Activated CD8-positive, alpha-beta memory T cell treated with anti-CD3 and anti-CD28 coated beads for 1 hour (primary cell): ENCODE measurements at places on chromosomes 12 and 14.

- DNase-seq = no peak
These were observed 36.5 kb upstream of the FGD4 start for GRCh38 chr12:32362892-32363291.

DNA sequence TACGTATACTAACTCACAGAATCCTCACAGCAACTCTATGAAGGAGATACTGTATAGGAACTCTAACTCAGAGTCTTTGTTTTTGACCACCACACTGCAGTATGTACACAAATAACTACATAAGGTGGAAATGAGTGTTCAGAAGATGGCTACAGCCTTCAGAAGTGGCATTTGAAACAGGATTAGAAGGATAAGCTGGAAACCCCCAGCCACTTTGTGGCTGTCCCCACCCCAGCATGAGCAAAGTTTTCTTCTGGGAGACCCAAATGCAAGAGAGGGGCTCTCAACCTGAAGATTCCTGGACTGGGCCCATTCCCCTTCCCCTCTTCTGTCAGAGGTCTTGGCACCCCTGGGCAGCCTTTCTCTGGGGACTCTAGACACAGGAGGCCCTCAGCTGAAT is 43.2 kb upstream of the PNMA1 start:
- no peak for DNase-seq

- DNase-seq = no peak
These were observed 55.8 kb downstream of the MBIP start for GRCh38 chr14:36264595-36264994.

GRCh38 chr14:55512421-55512820 is 67.6 kb upstream of the KTN1 start:
- DNase-seq = no peak

DNA sequence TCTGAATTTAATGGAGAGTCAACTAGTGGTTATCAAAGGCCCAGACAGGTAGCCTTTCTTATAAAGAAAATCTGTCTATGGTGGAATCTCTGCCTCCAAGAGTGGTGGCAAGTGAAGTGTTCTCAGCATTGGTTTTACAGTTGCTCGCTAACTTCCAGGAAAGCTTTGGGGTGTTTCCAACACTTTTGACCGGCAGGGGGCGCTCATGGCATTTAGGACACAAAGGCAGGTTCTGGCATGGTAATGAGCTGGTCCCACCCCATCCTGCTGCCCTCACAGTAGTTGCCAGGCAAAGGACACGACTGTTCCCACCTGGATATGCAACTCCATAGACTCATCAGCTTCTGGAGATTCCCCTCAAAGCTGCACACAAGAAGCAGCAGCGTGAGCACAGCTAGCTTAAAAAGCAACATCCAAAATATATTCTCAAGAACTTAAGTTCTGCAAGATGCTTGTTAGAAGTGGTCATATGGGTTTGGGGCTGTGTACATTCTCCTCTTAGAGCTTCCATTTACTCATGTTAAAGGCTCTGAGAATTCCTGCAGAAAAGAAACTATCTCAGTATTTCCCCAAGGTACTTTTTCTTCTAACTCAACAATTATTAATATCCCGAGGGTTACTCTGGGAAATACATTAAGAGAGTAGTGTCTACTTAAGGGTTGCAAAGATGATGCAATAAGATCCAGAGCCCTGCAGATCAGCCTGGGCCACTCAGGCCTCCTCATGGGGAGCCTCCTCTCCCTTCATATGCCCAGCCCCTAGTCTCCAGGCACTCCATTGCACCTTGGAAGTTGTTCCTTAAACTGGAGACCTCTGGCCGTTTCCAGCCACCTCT is 14.8 kb downstream of the PROX2 start:
- DNase-seq = peak; percentile 90

GRCh38 chr14:22479132-22479531 is 109.9 kb downstream of the DAD1 start:
- DNase-seq = no peak

DNA sequence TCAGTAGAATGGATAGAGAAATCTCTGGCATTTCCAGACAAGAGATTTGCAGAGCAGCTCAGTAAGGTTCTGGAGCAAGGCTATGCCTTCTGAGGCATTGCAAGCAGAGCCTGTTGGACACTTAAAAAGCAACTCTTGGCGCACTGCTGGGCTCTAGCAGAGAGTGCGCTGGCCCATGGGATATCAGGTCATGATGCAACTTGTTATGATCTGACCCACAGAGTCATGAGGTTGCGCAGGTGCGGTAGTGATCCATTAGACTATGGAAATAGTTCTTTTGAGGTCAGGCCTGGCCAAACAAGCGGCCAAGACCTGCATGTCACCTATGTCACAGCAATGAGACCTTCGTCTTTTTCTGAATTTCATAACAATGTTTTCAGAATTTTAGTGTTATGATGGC is 168.6 kb downstream of the TMTC3 start:
- no peak for DNase-seq

GRCh38 chr12:2439332-2440100 is 355.3 kb upstream of the FKBP4 start:
- no peak for DNase-seq

DNA sequence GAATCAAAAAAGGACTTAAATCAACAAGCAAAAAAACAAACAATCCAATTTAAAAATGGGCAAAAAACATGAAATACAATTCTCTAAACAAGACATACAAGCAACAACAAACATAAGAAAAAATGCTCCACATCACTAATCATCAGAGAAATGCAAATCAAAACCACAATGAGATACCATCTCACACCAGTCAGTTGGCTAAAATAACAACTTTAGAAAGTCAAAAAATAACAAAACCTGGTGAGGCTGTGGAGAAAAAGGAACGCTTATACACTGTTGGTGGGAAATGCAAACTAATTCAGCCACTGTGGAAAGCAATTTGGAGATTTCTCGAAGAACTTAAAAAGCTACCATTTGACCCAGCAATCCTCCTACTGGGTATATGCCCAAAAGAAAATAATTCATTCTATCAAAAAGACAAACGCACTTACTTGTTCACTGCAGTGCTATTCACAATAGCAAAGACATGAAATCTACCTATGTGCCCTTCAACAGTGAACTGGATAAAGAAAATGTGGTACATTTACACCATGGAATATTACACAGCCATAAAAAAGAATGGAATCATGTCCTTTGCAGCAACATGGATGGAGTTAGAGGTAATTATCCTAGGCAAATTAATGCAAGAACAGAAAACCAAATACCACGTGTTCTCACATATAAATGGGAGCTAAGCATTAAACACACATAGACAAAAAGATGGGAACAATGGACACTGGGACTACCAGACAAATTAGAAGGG is 26.9 kb downstream of the PRKD1 start:
- no peak for DNase-seq

DNA sequence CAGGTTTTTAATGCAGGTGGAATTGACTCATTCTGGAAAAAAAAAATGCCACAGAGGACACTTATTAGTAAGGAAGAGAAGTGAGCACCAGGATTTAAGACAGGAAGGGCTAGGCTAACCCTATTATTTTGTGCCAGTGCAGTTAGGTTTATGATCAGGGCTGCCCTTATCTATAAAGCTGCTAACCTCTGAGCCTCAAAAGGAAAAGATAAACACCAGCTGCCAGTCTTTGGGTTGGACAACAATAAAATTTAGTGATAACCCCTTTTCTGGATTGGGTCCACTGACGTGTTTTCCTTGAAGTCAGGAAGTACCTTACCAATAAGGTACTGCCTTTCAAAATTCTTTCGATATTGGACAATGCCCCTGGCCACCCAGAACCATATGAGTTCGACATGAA is 128.9 kb downstream of the NUBPL start:
- no peak for DNase-seq

DNA sequence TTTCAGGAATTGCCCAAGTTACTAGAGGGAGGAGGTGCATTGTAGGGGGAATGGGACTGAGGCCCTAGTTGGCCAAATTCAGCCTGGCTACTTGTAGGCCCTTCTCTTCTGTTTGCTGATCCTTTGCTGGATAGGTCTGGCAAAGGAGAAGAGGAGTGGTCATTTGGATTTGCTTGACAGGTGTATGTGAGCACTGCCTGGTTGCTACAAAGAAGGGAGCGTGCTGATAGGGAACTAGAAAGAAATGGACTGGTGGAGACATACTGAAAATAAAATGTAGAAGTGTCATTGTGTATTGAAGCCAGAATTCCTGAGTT is 3.6 kb downstream of the PSMA6 start:
- DNase-seq = no peak

DNA sequence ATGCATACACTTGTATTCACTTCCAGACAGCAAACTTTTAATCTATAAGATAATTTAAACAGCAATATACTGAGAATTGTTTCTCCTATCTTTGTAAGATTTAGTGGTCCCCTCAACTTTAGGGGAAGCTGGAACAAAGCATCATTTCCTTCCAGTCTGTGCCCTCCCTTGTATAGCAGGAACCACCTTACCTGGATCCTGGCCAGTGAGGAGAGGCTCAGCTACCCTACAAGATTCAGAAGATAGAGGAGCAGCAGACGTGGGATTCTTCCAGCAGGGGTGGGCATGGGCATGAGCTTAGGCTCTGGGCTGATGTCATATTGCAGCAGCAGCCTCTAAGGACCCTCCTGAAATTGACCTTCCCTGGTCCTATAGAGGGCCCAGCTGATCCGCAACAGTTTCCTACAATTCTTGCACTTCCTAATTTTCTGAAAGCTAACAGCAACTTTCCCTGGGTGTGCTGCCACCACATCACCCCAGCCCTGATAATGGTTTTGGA is 21.3 kb downstream of the MOK start:
- no peak for DNase-seq

- DNase-seq = no peak
These were observed 112.0 kb upstream of the TMCC3 start for GRCh38 chr12:94762259-94762942.
